Osteocyte (in vitro differentiated cells): ENCODE measurements at places on chromosomes 5 and 9. TPM values are rescaled to one million over a fixed set of nuclear protein-coding genes. Genes with fewer than 3 reads are reported as not detected.

The TRIM36 gene
- total RNA-seq, result 11.1 and 13.3 TPM in 2 replicates

The CDH10 gene
- total RNA-seq, result not detected in 2 replicates

The BHMT2 gene
- total RNA-seq, result not detected in 2 replicates

The GNA14 gene
- not detected in 2 replicates for total RNA-seq

The CDH18 gene
- total RNA-seq, result not detected in 2 replicates

The IFNK gene
- total RNA-seq, result not detected in 2 replicates

The PCDHGA11 gene
- 1.9 and 2.2 TPM in 2 replicates for total RNA-seq

The FXN gene
- 9.8 and 11.2 TPM in 2 replicates for total RNA-seq

The CATSPER3 gene
- total RNA-seq, result not detected in 2 replicates

The SMARCA2 gene
- total RNA-seq, result 110 and 115 TPM in 2 replicates

The SPATA31C2 gene
- total RNA-seq, result not detected in 2 replicates

The PCDHGC4 gene
- total RNA-seq, result 2.8 and 3.7 TPM in 2 replicates

The GGTA1 gene
- 0.64 and 1.1 TPM in 2 replicates for total RNA-seq
